NB4 (cell line): ENCODE measurements at places on chromosomes 16 and 17.

DNA sequence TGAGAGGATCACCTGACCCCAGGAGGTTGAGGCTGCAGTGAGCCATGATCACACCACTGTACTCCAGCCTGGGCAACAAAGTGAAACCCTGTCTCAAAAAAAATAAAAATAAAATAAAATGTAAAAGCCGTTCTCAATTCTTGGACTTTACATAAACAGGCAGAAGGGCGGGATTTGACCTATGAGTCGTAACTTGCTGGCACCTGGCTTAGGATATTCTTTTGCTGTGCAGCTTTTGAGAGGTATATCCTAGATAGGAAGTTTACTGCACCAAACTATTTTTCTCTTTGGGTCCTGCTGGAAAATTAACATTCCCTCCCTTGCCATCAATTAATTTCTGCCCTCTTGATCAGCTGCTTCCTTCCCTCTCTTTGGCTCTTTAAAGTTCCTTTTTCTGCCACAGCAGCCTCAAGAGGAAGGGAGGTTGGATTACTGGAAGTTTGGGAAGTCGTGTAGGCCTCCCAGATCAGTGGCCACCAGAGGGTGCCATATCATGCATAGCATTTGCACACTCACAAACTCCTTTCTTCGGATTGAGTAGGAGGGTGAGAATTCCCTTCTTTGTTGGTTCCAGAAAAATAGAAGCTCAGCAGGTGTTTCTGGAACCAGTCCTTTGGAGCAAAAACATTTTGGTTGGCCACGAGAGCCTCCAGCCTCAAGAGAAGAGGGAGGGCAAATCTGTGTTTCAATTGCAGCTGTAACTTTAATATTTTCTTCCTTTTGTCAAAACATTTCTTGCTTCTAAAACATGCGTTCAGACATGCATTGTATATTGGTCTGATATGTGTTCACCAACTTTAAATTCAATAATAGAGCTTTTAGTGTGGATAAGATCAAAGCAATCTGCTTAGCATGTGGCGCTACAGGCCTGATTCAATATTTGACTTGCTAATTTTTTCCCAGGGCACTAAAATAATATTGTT, 147.3 kb downstream of the CCDC182 start:
- peak; percentile 57 for DNase-seq

DNA sequence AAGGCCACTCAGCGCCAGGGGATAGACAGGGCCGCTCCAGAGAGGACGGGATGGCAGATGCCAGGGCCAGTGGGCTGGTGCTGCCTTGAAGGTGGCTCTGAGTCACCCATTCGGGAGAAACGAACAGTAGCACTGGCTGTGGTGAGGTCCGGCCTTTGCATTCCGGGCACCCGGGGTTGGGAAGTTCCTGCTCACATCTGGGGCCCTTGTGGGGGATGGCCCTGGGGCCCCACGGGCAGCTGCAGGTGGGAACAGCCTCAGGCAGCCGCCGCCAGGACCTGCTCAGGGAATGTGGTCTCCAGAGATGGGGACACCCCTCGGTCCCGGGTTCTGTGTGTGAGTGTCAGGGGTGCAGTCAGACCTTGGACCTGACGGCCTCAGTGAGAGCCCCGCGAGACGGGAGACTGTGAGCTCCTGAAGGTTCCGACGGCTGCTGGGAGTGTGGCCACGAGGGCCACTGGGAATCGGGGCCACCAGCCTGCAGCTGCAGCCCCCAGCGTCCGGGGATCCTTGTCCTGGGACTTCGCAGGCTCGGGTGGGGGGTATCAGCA, 1.4 kb downstream of the CBFA2T3 start:
- DNase-seq = peak; percentile 74

DNA sequence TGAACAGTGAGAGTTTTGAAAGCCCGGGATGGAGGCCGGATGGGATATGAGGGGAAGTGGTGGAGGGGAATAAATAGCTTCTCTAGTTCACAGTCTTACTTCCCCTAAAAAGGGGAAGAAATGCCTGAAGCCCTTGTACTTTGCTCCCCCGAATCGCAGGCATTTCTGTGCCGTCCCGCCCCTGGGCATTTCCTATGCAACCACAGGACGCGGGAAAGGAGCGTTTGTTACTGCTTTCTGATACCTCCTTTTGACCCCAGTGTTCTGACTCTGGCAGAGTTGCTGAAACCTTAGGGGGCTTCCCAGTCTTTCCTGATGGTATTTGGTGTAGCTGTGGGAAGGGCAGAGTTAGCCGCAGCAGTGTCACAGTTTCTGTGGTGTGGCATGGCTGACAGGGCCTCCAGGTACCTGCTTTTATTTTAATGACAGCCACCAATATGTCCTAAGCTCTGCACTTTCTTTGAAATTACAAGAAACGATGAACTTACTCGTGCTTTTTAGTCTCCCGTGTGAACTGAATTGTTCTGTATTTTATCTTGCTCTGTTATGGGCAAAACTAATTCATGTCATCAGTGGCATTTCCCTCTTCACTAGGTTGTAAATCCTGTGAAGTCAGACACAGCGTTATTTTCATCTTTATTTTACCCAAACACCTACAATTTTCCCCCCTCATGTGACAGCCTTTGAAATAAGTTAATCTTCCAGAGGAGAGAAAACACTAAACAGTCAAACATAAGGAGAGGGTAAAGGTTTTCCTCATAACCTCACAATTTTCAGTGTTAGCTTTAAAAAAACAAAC, 27.1 kb downstream of the USP10 start:
- peak; percentile 89 for DNase-seq

DNA sequence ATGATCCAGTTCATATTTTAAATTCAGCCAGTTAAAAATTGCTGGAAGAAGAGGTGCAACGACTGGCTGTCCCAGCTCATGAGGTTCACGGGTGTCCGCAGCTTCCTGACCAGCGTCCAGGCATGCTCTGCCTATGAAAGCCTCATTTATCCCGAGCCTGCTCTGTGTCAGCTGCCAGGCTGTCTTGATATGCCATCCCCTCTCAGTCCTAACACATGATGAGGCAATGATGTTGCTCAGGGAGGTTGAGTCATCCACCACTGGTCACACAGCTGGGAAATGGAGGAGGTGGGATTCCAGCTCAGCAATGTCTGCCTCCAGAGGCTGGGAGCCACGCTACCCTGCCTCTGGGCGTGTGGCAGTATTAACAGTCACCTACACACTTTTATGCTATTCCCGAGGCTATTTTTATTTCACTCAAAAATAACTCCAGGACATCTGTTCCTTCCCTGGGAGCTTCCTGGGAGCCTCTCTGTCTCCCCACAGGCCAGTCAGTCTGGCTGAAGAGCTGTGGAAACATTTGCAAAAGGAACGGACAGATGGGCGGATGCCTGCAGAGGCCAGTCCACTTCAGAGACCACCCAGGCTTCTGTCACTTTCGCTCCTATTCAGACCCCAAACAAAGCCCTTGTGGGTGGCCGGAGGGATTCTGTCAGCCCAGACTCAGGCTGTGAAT, 22.5 kb downstream of the RAB11FIP4 start:
- peak; percentile 52 for DNase-seq

DNA sequence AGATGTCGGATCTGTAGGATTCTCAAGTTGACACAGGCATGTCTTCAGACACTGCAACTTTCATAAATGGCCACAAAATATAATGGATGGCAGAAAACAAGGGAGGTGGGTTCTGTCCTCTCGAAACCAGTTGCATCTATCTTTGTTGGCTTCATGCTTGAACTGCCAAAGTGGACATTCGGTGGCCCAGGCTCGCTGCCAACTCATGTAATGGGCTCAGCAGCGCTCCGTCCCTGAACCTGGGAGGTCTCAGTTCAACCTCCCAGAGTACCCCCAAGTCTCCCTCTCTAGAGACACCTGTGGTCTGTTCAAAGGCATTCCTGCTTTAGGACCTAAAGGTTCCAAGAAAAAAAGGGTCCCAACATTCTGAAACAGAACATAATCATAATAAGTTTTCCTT, 71.9 kb downstream of the NXN start:
- no peak for DNase-seq

- peak; percentile 40 for DNase-seq
Observed at GRCh38 chr16:73150786-73151185, 102.9 kb upstream of the ZFHX3 start.

GRCh38 chr16:22670044-22670536, 143.9 kb upstream of the HS3ST2 start:
- no peak for DNase-seq

DNA sequence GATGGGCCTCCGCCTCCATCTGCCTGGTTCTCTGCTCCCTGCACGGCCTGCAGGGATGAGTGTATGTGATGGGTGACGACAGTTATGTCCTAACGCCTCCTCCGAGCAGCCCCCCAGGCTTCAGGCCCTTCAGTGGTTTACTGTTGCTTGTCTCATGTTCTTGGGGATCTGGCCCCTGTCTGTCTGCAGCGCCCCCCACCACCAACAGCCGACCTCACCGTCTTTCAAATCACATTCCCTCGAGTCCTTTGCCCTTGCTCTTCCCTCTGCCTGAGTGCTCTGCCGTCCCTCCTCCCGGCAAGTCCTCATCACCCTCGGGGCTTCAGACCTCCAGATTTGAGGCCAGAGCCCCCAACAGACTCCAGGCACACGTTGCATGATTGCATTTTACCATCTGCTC, 18.2 kb downstream of the METTL22 start:
- no peak for DNase-seq

GRCh38 chr16:85126394-85126704, 14.1 kb upstream of the CIBAR2 start:
- no peak for DNase-seq

GRCh38 chr17:4442582-4442981, 8.8 kb downstream of the SPNS3 start:
- DNase-seq = no peak

GRCh38 chr17:1045456-1045855, 48.5 kb downstream of the TIMM22 start:
- no peak for DNase-seq

- no peak for DNase-seq
Observed at GRCh38 chr17:13311306-13311705, 290.4 kb downstream of the HS3ST3A1 start.

GRCh38 chr16:87468550-87468949, 24.3 kb downstream of the ZCCHC14 start:
- no peak for DNase-seq

GRCh38 chr17:67747681-67748235, 30.0 kb downstream of the NOL11 start:
- no peak for DNase-seq

DNA sequence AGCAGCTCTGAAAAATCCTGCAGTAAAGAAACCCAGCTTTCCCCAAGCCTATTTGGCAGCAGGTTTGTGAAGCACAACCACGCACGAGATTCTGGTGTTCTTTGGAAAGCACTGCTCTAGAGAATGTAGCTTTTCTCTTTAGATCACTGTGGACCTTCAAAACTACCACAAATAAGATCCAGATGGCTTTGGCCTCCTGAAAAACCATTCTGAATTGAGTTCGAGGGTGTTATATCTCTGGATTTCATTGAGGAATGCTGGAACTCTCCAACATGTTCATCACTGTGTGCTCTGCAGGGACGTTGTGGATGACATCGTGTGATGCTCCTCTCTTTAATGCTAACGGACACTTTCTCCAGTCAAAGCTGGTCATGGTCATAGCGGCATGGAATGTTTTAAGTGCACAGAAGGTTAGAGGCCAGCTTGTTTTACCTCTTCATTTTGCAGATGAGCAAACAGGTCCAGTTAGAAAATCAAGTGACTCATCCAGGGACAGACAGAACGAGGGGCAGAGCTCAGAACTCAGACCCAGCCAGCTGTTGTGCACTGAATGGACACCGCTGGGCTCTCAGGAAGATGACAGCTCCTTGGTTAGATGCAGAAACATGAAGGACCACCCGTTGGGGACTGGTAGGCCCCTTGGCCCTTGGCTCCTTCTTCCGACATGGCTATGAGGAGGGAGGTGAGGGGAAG, 37.2 kb downstream of the CCDC42 start:
- no peak for DNase-seq
